ENCODE measurements at places on chromosomes 7 and 10.

GRCh38 chr7:110186334-110186733 lies 904.6 kb upstream of the LRRN3 start:
- DNase-seq = no peak

DNA sequence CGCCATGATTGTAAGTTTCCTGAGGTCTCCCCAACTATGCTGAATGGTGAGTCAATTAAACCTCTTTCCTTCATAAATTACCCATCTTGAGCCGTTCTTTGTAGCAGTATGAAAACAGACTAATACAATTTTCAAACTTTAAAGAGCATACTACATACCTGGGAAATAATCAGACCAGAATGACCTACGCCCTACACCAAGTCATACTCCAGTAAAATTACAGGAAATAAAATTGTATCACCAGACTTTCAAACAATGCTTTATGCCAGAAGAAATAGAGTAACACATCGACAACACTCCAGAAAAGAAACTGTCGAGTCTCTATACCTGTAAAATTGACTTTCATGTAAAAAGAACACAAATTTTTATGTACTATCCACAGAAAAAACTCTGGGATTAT lies 18.7 kb downstream of the RSU1 start:
- no peak for DNase-seq

DNA sequence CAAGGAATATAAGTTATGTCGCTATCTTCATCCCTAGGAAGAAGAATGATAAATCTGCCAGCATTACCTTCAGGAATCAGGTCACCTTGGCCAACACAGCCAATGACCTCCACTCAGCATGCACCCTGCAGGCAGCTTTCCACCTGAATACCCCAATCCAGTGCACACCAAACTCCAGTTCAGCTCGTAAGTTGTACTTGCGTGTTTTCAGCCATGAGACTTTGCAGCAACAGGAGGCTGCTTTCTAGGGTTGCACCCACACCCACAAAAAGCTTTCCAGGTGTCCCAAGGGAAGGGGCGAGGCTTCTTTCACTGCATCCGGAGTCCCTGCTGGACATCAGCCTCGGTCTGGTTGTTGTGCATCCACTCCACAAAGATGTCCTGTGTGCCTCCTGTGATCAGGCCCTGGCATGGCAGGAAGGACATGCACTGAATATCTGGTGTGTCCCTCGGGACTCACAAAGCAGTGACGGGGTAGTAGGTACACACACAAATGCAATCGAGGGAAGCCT lies 282.9 kb downstream of the GRID1 start:
- no peak for DNase-seq

GRCh38 chr7:131231381-131232220 lies 96.1 kb upstream of the MKLN1 start:
- peak; percentile 30 for DNase-seq

DNA sequence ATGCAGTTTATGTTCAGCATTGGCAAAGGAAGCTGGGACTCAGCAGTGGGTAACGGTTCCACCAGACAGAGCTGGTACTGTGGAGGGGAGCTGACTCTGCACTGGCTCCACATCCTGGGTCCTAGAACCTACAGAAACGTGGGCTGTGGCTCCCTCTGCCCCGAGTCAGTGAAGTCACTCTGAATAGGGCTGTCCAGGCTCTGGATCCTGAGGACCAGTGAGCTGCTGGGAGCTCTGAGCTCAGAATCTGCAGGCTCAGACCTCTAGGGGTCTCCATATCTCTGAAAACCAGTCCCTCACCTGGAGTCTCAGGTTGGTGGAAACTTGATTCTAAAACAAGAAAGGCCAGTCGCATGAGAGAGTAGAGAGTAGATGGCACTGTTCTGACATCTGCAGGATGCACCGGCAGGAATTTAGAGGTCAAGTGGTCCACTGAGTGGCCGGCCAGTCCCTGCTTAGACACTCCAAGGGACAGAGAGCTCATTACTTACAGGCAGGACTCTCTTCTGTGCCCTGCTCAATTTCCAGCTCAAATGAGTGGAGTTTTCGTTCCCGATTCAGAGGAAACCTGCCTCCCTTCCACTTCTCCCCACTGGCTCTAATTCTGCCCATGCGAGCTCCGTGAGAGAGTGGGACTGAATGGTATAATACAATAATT lies 18.6 kb downstream of the NPFFR1 start:
- peak; percentile 51 for DNase-seq

DNA sequence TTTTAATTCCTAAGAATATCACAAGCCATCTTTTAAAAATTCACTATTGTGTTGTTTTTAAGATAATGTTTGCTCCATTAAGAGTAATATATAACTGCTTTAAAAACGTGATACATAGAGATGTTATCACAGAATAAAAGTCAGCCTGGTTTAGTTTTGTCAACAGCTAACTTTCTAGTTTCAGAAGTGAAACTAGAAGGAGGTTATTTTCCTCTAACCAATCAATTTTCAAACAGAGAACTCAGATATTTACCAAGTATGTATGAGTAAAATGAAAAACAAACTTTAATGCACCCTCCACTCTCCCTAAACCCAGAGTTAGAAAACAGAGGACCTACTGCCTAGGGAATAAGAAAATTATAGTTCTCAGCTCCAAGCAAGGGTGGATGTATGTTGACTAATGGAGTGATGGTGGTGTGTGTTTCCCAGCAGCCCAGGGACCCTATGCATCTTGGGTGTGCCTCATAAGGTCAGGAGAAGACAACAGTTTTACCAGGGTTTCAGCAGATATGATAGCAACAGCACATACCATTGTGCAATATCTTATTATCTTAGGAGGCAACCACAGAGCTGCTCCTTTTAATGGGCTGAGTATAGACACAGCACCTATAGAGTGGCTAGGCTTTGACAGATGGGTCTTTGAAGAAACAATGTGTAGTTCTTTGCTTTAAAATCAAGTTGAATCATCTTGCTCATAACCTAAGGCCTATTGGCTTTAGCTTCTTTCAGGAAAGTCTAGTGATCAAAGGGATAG lies 58.4 kb downstream of the PTPRZ1 start:
- no peak for DNase-seq

- DNase-seq = no peak
These were observed 34.1 kb upstream of the IFRD1 start for GRCh38 chr7:112416127-112416526.

DNA sequence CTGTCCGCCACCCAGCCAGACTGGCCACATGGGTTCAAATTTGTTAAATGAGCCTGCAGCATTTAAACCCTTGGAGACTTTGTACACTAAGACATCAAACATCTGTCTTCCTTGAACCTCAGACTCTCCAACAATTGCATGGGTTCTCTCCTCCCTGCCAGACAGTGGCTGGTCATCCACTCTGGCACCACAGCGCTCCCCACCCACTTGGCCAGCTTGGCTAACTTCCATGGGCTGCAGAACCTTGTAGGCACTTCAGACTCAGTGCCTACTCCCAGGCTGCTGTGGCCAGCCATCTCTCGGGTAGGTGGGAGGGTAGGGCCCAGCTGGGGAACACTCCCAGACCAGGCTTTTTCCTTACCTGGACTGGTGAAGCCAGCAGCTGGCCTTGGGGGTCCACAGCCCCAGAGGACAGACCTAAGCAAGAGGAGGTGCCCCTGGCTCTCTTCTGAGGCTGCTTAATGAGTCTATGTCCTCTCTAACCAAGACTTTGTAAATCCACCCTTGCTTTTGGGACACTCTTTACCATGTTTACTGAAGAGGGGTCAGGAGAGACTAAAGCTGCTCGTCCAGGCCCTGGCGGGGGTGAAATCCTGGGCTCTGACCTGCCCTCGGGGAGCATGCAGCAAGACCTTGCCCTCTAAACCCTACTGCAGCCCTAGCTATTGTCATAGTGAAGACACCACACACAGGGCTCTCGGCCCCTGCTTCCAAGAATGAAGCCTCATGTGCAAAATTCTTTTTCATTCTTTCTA lies 82.7 kb downstream of the ARHGAP22 start:
- no peak for DNase-seq

DNA sequence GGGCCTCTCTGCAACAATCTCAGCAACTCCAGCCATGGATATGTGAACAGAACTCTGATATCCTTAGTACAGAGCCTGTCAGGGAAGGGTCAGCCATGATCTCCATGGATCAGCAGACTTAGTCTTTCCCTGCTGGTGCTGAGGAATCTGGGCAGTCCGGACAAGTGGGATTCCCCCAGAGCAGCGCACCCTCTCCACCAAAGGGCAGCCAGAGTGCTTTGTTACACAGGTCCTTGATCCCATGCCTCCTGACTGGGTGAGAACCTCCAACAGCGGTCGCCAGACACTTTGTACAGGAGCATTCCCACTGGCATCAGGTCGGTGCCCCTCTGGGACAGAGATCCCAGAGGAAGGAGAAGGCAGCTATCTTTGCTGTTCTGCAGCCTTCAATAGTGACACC lies 38.9 kb downstream of the TPK1 start:
- no peak for DNase-seq

DNA sequence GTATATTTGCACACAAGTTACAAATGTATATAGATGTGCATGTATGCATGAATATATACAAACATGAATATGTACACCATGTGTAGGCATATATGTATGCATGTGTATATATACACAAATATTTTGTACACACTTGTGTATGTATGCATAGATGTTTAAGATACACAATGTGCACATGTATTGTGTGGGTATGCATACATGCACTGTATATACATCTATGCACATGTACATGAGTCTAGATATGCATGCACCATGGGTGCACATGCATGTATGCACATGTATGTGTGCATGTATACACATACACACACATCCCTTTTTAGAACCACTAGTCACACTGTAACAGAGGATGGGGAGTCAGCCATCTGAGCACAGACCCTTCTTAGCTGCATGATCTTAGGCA lies 249.4 kb downstream of the COBL start:
- no peak for DNase-seq

- DNase-seq = no peak
These were observed 18.8 kb upstream of the MDFIC start for GRCh38 chr7:114903131-114903530.

GRCh38 chr10:111204838-111205237 lies 128.0 kb downstream of the ADRA2A start:
- no peak for DNase-seq

DNA sequence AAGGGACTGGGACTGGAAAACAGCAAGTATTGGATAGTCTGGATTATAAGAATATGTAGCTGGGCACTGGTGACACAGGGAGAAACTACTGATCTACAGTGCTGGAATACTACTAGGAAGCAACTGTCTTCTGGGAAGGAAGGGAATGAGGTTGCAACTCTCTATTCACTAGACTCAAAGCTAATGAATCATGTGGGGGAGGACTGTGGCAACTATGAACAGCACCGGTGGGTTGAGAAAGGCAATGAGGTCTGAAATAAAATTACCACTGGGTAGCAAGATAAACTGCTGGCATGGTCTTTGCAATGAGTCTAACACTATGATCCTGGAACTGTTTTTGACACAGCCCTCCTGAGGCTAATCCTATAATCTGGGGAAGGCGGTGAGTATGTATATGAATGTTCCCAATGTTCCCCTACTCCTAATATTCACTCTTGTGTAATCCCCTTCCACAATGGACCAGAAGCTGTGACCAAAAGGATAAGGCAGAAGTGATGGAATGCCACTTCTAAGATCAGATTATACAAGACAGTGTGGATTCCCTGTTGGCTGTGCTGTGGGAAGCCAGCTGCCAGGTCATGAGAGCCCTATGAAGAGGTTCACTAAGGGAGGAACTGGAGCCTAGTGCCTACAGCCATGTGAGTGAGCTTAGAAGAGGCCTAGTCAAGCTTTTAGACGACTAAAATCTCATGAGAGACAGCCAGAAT lies 101.3 kb upstream of the DNAJB12 start:
- DNase-seq = no peak

GRCh38 chr10:27744802-27745731 lies 552 bp downstream of the MKX start:
- DNase-seq = no peak

DNA sequence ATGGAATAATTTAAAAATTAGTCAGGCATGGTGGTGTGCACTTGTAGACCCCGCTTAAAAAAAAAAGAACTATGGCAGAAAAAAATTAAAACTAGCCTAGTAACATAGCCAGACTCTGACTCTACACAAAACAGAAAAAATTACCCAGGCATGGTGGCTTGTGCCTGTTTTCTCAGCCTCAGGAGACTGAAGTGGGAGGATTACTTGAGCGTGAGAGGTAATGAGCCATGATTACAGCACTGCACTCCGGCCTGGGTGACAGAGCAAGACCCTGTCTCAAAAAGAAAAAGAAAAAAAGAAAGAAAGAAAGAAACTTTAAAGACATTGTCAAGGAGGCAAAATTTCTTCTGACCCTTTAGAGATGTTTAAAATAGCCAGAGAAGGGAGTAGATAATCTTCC lies 109.0 kb upstream of the TMEM106B start:
- no peak for DNase-seq

GRCh38 chr10:103870516-103870915 lies 15.1 kb upstream of the SH3PXD2A start:
- DNase-seq = no peak

DNA sequence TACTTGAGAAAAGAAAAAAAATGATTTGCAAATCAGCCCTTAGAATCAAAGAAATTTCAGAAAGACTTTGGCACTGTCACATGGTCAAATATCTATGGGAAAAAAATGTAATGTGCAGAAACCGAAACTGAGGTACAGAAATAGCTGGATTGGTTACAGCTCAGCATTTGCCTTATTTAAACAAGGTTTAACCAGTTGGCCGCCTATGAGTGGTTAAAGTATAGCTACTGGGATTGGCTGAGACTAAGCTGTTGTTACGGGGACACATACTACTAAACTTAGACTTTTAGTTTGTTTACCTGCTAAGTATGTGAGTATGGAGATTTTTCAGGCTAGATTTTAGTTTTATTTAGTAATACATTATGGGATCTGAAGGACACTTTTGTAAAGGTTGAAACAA lies 38.6 kb downstream of the SFTPD start:
- DNase-seq = no peak

DNA sequence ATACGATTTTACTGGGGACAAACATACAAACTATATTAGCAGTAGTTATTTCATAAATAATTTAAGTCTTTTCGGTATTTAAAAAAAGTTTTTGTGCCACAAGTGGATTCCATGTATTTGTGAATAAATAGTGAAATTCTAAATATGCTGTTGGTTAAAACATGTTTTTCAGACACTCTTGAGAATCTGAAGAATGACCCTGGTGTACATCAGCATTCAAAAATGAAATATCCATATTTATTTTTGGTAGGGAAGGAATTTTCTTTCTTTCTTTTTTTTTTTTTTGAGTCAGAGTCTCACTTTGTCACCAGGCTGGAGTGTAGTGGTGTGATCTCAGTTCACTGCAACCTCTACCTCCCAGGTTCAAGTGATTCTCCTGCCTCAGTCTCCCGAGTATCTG lies 136.1 kb upstream of the CDK6 start:
- no peak for DNase-seq
